ENCODE measurements at places on chromosomes 3 and 15.

DNA sequence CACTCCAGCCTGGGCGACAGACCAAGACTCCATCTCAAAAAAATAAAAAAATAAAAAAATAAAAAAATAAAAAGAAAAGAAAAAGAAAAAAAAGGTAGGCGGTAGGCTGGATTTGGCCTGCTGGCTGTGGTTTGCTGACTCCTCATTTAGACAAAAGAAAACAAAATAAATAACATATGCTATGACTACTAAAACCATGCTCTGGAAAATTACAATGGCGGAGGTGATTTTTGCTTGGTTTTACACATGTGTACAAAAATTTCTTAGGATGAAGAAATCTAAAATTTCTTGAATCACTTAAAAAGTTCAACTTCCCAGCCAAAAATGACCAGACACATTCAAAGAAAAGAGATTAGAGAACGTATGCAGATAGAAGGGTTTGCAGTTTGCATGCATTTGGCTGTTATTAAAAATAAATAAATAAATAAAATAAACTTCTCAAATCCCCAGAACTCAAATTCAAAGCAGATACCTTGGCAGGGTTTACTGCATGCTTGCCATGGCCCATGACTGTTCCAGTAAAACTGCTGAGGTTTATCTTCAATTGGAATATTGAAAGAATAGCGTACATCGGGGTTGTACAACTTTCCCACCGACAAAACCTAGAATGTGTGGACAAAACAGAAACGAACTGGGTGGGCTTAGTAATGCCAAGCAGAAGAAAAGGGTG lies 65.9 kb downstream of the ADAMTS9 start:
- DNase-seq: no peak

GRCh38 chr3:120263792-120264191 lies 21.2 kb downstream of the GPR156 start:
- no peak for DNase-seq

DNA sequence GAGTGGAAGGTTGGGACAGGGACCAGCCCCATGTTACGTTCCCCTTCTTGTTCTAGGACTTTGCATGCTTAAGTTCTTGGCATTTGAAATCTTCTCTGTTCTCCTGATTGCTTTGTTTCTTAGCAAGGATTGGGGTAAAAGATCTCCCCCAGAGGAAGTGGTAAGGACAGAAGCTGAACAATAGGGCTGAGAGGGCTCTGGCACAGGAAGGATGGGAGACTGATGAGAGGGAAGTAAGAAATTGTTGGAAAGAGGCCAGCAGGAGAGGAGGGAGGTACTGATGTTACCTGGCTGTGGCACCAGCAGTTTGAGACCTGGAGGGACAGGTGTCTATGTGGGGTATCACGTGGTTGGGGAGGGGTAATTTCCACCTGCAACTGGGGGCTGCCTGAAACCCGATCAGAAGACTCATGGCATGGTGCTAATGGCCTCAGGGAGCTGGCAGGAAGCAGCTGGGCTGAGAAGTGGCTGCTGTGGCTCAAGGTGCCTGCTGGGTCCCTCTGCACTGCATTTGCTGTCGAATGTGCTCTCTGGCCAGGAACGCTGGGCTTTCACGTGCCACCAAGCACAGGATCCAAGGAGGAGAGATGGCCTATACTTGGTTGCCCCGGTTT lies 108.4 kb downstream of the LSM3 start:
- DNase-seq: no peak

GRCh38 chr3:138694287-138695007 lies 85.9 kb downstream of the FAIM start:
- DNase-seq: no peak

- DNase-seq: no peak
Measured at GRCh38 chr3:119401503-119402440, 61.6 kb downstream of the TMEM39A start.

GRCh38 chr3:12513694-12514446 lies 29.6 kb downstream of the TSEN2 start:
- DNase-seq: no peak

GRCh38 chr3:194953291-194953690 lies 267.6 kb downstream of the FAM43A start:
- no peak for DNase-seq

DNA sequence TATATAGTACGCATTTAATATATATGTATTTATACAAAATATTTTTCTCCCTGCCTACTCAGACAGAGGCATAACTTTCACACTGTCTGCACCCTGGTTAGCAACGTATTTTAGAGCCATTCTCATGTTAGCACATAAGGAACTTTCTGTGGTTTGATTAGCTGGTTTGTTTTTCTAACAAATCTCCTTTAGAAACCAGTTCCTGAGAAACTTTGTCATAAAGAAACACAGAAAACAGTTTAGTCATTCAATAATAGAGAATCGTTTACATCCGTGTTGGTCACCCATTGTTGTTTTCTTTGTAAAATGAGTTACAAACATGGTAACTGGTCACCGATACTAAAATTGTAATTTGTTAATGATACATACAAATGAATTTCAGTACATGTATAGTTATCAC lies 5.9 kb upstream of the NGRN start:
- DNase-seq: no peak

DNA sequence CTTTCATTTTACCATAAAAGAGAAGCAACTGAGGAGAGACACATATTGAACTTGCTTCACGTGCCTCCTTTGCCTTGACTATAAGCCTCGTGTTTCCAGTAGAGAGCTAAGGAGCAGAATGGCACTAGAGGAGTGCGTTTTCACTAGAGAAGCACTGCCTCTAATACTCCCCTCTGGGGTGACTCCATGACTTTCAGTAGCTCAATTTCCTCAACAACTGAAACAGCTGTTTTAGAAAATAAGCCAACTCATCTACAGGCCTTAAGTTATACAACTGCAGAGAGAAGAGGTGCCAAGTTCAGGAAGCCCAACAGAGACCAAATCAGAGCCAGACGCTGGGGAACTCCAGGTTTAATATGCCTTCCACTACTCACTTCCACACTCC lies 1.9 kb downstream of the UBP1 start:
- no peak for DNase-seq

- no peak for DNase-seq
Measured at GRCh38 chr15:36218322-36218721, 361.1 kb upstream of the CDIN1 start.

- no peak for DNase-seq
Measured at GRCh38 chr15:67006083-67007065, 59.0 kb upstream of the SMAD3 start.

DNA sequence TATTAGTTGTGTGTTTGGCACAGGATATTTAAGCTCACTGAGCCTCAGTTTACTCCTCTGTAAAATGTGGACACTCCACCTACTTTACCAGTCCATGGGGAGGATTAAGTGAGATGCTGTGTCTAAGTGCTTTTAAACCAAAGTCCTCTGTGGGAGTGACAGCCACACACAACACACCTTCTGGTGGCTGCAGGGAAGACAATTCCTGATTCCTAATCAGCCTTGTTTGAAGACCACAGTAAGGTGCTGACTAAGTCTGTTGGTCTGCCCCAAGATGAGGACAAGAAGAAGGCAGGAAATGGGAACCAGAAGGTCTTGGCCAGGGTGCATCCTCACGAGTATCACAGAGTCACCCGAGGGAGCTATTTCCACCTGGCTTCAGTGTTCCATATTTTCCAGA lies 52.3 kb downstream of the EPHB1 start:
- no peak for DNase-seq

- no peak for DNase-seq
Measured at GRCh38 chr3:6781092-6781491, 79.8 kb upstream of the GRM7 start.

DNA sequence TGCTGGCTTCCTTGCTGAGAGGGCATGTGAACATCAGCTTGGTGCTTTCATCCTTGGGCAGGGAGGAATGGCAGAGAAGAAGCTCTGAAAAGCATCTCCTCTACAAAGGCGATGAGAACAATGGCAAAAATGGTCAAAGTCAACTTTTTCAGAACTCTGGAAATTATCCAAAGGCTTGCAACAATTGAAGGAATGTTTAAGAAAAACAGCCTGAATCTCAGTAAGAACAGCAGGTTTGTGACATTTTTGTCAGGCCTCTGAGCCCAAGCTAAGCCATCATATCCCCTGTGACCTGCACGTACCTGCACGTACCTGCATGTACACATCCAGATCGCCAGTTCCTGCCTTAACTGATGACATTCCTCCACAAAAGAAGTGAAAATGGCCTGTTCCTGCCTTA lies 51.8 kb downstream of the ONECUT1 start:
- DNase-seq: no peak

DNA sequence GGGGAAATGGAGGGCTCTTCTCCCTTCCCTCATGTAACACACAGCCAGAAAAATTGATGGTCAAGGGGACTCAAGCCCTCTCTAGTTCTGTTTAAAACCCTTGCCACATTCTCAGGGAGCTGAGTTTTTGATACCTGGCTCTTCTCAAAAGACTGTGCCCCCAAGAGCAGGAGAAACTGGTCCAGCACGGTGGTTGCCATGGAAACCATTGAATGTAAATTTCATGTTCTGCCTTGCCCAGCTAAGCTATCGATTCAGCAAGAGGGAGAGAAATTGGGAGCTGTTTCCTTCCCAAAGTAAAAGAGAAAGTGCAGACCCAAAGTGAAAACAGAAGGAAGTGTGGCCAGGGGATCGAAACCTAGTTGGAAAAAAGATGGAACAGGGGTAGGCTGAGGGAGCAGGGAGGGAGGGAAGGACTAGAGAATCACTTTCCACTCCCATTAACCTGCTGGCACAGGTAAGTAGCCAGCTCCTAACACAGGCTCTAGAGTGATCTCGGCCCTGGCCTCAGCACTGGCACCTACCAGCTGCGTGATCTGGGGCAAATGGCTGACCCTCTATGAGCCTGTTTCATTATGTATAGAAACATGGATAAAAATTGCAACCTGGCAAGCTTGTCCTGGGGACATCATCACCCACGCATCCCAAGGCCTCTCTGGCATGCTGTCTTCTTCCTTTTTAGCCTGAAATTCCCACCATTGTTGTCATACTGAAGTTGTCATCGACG lies 140.9 kb downstream of the TPRA1 start:
- no peak for DNase-seq

GRCh38 chr15:93289941-93290617 lies 201.1 kb upstream of the RGMA start:
- no peak for DNase-seq

GRCh38 chr3:110901536-110901935 lies 170.1 kb upstream of the NECTIN3 start:
- DNase-seq: no peak

DNA sequence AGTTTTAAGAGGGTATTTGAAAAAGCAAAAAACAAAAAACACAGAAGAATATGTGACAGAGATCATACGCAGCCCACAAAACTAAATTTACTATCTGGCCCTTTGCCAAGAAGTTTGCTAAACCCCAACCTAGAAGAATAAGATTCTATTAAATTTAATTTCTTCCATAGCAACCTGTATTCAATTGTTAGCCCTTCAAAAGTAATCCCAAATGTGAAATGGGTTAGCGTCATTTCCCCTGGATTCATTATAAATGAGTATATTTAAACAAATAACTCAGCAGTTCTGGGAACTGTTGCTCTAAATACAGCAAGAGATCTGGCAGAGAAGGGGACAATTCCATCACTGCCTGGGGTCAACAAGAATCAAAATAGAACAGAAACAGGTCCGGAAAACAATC lies 56.8 kb downstream of the CERS3 start:
- no peak for DNase-seq

- DNase-seq: no peak
Measured at GRCh38 chr15:23039917-23040281, 530 bp upstream of the TUBGCP5 start.

DNA sequence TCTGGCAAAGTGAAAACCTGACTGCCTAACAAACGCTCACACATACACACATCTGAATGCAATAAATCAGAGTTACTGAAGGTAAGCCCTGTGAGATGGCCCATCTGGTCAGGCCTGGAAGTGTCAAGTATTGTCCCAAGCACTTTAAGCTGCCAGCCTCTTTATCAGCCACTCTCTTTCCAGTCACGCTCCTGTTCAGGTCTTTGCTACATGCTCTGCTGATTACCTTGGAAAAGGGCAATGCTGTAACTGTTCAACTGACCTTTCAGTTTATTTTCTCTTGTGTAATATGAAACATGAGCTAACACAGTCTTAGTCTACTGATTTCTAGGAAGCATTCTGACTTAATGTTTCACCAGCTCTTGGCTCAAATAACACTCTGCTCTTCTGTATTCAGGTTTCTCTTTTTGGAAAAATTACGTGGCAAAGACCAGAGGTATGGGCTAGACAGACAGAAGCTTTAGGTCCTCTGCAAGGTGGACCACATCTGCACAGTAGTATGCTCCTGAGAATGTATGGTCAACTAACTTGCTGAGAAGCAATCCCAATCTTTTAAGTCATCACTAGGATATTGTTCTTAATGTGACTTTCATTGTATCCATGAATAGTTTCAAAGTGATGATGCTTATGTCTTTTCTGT lies 44.5 kb downstream of the GBE1 start:
- no peak for DNase-seq

DNA sequence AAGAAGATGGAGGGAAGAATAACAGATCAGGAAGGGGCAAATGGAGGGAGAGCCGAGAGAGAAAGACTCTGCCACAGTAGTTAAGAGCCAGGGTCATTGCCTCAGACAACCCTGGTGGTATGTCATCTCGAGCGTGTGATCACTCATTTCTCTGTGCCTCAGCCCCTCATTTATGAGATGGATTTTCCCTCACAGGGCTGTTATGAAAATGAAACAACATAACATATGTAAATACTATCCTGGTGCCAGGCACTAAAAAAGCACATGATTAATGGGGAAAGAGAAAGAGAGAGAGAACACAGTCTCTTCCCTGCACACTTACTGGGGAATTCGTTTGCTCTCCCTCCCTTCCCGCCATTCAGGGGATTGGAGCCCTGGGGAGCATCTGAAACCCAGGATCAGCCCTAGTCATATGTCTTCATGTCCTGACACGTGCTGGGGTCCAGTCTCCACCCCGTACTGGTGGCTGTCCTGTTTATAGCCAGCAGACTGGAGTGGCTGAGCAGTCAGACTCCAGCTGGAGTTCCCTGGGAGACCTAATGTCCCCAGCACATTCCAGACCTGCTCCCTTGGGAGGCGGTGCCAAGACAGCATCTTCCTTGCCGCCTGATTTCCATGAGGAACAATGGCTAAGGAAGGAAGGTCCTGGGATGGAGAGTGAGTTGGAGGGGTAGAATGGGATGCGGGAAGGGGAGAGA lies 14.7 kb upstream of the AMOTL2 start:
- no peak for DNase-seq

DNA sequence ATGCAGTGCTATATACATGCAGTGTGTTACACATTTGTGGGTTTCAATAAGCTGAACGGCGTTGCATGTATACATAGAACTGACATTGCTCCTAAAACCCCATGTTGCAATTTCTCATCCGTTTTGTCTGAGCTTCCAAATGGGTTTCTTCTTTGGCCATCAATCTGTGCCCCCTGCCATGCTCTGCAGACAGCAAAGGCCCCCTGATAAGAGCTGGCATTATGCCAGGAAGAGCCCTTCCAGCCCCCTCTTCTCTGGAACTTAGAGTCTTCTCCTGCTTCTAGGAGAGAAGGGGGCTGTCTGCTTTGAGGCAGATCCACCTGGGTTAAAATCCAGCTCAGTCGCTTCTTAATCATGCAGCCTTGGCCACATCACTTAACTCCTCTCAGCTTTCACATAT lies 254.0 kb downstream of the SLCO3A1 start:
- no peak for DNase-seq

Measured in occipital lobe (tissue), 3 donors.